ENCODE measurements at places on chromosomes 6 and 20.

- DNase-seq = no peak
Measured at GRCh38 chr6:158068893-158069799, 87.5 kb downstream of the SYNJ2 start.

GRCh38 chr6:15264902-15265761 is 19.3 kb downstream of the JARID2 start:
- no peak for DNase-seq

- no peak for DNase-seq
Measured at GRCh38 chr6:72922401-72922800, 300.5 kb downstream of the KCNQ5 start.

- DNase-seq = no peak
Measured at GRCh38 chr6:137852811-137853210, 14.2 kb upstream of the TNFAIP3 start.

GRCh38 chr6:33156561-33156960 is 35.7 kb downstream of the COL11A2 start:
- no peak for DNase-seq

- no peak for DNase-seq
Measured at GRCh38 chr6:55957961-55958422, 82.6 kb upstream of the BMP5 start.

GRCh38 chr6:137873273-137873762 is 6.3 kb downstream of the TNFAIP3 start:
- DNase-seq = no peak

- DNase-seq = no peak
Measured at GRCh38 chr6:116461932-116462885, 1.0 kb downstream of the CALHM6 start.

DNA sequence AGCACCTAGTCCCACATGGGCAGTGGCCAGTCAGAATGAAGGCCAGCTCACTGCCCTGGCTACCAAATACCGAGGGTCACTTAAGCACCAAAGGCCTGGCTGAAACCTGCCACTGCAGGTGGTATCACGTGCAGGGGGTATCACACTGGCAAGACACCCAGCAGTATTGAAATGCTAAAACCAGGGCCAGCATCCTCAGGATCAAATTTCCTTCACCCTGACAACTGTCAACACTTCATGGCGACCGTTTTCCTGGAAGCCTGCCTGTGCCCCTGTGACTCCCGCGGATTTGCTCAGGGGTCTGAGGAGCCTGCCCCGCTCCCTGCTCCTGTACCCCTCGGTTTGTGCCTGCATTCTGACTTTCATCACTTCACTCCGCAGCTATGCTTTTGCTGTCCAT is 151.1 kb downstream of the TTLL2 start:
- DNase-seq = no peak

- no peak for DNase-seq
Measured at GRCh38 chr6:136764517-136764993, 27.7 kb downstream of the MAP3K5 start.

GRCh38 chr6:89215391-89215790 is 1.8 kb downstream of the GABRR1 start:
- no peak for DNase-seq

- DNase-seq = no peak
Measured at GRCh38 chr6:99348288-99349170, 945 bp downstream of the FAXC start.

DNA sequence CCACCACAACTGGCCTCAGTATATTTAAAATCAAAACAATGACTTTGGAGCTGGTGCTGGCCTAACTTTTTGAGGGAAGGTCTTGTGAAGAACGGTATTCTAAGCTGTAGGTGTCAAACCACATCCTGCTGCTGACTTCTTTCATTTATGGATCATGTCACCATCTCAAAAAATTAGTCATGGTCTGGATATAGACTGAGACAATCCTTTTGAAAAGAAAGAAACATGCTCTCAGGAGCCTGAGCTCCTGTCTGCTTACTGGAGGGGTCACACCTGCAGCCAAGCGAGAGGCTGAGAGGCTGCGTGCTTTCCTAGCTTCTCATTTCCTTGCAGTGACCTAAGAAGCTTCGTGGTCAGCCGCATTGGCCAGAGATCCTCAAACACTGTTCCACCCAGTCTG is 55.2 kb downstream of the TIAM2 start:
- DNase-seq = no peak

DNA sequence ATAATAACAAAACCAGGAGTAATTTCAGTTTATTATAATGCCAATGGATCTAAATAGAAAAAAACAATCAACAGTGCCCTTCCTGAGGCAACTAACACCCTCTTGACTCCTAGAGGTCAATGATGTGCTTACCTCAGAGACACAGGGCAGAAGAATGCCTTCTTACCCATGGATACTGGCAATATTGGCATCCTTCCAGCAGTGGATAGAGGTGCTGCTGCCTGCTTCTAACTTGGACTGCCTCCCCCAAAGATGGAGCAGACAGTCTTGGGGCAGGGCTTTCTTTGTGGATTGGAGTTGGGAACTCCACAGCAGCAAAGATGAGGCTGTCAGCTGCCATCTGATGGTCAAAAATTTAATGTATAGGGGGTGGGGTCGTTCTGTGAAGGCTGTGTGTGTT is 78.7 kb downstream of the AK9 start:
- DNase-seq = no peak

GRCh38 chr20:4084096-4084495 is 68.7 kb upstream of the RNF24 start:
- DNase-seq = no peak

- no peak for DNase-seq
Measured at GRCh38 chr6:79954849-79955248, 7.5 kb upstream of the ELOVL4 start.

All from substantia nigra (tissue), 51 donors.